Lower leg skin (tissue), 4 donors: ENCODE measurements at places on chromosomes 5 and 9. TPM values are rescaled to one million over a fixed set of nuclear protein-coding genes. Genes with fewer than 3 reads are reported as not detected.

- no peak for DNase-seq
These were observed 333.2 kb upstream of the RFX3 start for GRCh38 chr9:3858961-3859360.

- no peak for DNase-seq
These were observed 25.7 kb upstream of the BARHL1 start for GRCh38 chr9:132556714-132557113.

DNA sequence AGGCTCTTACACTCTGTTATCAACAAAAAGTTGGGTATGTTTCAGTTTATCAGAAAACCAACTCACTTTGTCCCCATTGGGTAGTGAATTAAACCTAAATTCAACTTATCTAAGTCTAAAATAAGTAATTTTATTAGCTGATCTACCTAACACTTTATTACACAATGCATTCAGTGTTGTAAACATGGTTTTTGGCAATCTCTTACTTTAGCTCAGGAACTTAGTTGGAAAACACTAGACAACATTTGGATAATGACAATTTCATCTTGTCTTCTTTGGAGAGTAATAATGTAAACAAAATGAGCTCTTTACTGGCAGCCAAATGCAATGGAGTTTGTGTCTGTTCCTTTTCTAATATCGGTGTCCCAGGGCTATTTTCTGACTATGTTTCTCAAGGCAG is 33.0 kb downstream of the FGF10 start:
- no peak for DNase-seq

Gene TLX3
- not detected for total RNA-seq

Gene DNAI1
- not detected for total RNA-seq
